ENCODE measurements at places on chromosomes 2 and 18.

DNA sequence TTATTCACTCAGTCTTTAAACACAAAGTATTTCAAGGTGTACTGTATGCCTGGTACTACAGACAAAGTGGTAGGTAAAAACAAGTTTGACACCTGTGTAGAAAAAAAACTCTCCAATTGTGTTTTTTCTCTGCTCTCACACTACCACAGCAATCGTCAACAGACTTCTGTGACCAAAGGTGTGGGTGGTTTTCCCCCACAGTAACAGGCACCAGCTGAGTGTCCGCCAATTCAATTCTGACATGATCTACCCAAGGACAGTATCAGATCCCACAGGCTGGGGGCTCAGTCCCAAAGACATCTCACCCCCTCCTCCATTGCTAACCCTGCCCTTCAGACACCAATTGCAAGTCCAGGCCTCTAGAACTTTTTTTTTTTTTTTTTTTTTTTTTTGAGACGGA is 71.2 kb downstream of the CD226 start:
- no peak for DNase-seq

DNA sequence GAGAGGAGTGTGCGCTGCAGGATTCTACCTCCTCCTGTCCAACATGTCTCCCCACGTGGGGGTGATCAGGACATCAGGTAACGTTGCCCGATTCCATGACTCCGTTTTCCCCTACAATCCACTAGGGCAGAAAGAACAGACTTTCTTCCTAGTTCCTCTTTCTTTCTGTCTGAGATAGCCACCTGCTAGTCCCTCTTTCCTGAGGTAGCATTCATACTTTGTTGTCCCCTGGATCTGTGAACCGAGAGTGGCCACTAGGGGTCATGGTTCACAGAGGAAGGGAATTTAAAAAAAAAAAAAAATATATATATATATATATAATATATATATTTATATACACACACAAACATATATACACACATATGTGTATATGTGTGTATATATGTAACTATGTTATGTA is 210.0 kb upstream of the ZNF521 start:
- no peak for DNase-seq

DNA sequence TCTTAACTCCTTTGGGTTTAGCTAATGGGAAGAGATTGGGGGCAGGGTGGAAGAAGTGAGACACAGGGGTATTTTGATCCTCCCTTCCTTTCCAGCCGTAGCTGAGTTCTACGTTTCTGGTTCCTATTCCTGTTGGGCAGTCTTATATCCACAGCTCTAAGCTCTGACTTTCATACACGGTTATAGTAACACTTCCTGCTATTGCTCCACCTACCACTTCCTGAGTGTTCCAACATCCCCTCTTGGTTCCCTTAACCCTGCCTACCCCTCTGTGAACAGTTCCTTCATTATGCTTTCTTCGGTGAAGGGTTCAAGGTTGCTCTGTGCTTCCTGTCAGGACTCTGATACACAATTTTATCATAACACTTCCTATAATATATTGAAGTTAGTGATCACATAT is 205.1 kb downstream of the DNAH7 start:
- no peak for DNase-seq

DNA sequence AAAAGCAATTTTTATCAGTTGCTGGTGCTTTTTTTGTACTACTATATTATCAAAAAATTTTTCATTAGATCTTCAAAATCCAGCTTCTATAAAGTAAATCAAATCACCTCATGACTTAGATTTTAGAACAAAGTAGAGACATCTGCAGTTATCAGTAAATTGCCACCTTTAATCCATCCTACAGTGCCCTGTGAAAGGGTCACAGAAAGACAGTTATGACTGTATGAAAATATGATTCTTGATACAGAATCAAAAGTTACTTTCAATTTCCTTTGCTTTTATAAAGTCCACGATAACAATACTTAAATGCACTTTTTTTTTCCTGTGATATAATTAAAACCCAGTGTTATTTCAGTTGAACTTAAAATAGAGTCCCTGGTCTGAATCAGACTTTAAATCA is 61.4 kb downstream of the PRPF40A start:
- DNase-seq, result no peak

DNA sequence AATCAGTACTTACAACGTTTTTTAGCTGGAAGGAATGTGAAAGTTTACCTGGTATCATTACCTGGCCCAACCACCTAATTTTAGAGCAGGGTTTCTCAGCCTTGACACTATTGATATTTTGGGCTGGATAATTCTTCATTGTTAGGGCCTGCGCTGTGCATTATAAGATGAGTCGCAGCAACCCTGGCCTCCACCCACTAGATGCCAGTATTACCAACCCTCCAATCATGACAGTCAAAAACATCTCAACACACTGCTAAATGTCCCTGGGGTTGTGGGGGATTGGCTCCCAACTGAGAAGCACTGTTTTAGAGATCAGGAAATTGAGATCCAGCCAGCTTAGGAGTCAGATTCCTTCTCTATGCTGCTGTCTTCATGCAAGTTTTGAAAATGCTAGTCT is 265.3 kb upstream of the TCF4 start:
- DNase-seq, result no peak

- DNase-seq, result no peak
Measured at GRCh38 chr2:170271340-170271739, 93.4 kb downstream of the MYO3B start.

DNA sequence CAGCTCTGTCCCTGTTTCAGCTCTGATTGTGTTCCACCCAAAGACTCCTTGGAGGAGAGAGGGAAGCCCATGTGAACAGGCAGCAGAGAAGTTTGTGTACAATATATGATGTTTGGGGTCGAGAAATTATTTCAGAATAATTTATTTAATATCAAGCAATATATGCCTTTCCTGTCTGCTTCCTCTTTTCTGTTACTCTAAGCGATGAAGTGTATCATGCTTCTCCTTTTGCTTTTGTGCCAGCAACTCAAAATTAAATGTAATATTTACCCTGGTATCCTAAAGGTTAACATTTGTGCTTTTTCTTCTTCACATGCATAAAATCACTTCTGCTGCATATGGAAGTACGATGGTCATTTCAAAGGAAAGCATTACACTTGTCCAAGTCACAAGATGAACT is 2.4 kb upstream of the NTSR2 start:
- no peak for DNase-seq

DNA sequence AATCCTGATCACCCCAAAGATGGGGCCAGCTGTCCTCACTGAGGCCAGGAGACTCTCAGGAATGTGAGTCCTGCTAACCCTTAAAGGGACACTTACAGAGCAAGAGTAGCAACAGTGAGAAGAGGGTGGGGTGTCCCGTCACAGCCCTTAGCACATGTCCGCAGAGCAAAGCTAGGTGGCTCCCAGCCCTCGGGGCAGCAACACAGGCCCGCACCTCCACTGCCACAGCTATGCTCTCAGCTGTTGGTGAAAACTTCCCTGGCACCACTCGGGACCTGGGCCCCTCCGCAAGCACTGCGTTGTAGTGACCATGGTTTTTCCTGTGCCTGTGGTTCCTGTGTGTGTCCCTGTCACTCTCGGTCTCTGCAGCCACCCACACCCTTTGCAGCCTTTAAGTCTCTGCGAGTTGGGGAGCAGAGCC is 76.4 kb upstream of the UXS1 start:
- DNase-seq, result no peak

- DNase-seq, result no peak
Measured at GRCh38 chr2:234788381-234788780, 163.4 kb upstream of the SH3BP4 start.

Data from stimulated activated CD4-positive, alpha-beta T cell treated with anti-CD3 and anti-CD28 coated beads, Interleukin-12 subunit alpha, Interleukin-12 subunit beta, amount 100 ng/mL, for 24 hours (primary cell).